ENCODE measurements at places on chromosomes 16 and 17.

GRCh38 chr16:73965591-73965990 lies 331.0 kb upstream of the PSMD7 start:
- DNase-seq = no peak

DNA sequence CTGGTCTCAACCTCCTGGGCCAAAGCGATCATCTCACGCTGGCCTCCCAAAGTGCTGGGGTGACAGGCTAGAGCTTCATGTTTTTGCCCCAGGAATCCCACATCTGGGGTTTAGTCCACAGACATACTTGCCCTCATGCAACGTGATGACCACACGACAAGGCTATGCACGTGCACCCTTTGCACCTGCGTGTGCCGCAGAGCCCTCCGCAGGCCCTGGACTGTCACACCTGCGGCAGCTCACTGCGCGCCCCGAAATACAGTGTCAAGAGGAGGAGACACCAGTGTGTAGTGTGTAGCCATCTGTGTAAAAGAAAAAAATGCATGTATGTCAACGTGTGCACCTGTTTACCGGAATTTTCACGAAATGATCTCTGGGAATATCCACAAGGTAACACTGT lies 3.5 kb upstream of the MYADML2 start:
- no peak for DNase-seq

DNA sequence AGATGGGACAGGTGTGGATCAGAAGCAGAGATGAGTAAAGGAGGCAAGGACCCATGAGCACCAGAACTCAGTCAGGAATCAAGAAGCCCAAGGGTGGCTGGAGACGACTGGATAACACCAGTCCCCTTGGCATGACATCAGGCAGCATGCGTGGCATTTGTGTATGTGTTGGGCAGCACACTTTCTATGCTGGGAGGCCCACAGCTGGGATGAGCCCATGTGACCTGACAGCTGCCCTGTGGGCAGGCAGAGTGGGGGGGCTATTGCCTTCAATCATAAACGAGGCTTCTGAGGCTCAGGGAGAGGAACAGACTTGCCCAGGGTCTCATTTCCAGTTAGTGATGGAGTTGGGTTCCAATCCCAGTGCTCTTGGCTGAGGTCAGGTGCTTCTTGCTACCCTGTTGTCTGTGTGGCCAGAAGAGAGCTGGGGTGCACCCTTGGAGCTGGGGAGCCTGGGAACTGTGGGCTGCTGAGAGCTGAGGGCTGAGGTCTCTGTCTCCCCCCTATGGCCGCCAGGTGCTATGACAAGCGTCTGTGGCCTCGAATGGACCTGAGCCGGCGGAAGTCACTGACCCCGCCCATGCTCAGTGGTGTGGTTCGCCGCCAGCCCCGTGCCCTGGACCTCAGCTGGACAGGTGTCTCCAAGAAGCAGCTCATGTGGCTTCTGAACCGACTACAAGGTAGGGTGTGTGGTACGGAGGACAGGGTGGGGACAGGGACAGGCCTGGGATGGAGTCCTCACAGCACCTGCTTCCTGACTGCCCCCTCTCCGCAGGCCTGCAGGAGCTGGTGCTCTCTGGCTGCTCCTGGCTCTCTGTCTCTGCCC lies 7.1 kb upstream of the ORAI3 start:
- DNase-seq = peak; percentile 69

- DNase-seq = no peak
These were observed 20.5 kb upstream of the UBE2I start for GRCh38 chr16:1288813-1289476.

- no peak for DNase-seq
These were observed 981 bp downstream of the GLG1 start for GRCh38 chr16:74605746-74606520.

DNA sequence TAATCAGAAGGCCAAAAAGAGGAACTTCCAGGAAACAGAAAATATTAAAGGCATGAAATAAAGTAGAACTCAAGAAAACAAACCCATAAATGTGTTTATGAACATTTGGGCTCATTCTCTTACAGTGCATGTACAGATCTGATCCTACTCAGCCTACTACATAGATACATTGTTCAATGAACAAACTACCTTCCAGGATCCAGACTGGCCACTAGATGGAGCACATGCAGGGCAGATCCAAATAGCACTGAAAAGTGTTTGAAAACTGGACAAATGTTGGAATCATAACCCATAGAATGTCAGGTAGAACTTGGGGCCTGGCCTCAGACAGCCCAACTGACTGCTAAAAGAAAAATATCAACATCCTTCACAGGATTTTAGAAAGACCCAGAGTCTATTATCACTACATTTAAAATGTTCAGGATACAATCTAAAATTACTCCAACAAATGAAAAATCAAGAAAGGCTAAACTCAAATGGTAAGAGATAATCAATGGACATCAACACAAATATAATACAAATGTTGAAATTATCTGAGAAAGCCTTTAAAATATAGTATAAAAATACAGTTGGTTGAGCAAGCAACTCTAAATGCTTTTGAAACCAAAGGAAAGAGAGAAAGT lies 122.4 kb upstream of the NUDT7 start:
- DNase-seq = peak; percentile 32

DNA sequence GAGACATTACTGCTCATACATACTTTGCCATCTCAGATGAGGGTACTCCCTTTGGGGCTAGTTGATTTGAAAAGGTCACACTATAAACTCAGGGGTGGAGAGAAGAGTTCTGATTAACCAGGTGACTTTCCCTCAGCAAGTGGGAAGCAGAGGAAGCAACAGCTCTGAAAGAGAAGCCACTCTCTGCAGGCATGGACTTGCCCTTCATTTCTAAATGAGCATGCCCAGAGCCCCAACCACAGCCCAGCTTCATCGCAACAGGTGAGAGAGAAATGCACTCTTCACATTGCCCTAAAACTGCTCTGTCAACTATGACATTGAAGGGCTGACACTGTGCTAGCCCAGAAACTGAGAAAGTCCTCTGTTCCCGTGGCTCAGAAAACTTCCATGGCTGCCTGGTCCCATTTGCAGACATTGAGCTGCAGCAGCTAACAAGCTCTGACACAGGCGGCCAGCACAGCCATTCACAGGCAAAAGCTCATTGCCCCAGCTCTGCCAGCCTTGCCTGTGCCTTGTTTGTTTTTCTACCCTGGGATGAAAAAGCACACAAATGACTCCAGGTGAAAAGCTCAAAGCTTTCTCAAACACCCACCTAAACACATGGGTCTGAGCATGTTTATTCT lies 419.8 kb upstream of the DYNLRB2 start:
- no peak for DNase-seq

DNA sequence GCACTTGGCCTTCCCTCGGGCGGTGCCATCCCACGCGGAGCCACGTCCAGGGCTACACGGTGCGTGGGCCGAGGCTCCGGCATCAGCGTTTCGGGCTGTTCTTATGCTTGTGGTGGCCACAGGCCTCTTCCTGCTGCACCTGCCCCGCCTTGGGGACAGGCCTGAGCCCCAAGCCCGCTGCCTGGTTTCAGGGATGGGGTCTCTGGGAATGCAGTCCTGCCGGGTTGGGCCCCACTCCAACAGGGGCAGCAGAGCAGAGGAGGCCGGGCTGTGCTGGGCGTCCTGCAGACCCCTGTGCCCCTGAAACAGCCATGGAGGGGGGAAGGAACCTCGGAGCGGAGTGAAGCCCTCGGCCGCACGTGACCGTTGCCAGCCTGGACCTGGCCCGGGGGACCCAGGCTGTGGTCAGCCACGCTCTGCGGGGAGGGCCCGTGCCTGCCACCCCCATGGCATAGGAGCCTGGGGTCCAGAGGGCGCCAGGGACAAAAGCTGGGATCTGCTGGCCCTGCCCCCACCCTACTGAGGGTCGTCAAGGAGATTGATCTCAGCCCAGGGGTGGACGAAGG lies 453 bp upstream of the WFIKKN1 start:
- no peak for DNase-seq

GRCh38 chr16:20976576-20976975 lies 76.0 kb downstream of the LYRM1 start:
- no peak for DNase-seq

DNA sequence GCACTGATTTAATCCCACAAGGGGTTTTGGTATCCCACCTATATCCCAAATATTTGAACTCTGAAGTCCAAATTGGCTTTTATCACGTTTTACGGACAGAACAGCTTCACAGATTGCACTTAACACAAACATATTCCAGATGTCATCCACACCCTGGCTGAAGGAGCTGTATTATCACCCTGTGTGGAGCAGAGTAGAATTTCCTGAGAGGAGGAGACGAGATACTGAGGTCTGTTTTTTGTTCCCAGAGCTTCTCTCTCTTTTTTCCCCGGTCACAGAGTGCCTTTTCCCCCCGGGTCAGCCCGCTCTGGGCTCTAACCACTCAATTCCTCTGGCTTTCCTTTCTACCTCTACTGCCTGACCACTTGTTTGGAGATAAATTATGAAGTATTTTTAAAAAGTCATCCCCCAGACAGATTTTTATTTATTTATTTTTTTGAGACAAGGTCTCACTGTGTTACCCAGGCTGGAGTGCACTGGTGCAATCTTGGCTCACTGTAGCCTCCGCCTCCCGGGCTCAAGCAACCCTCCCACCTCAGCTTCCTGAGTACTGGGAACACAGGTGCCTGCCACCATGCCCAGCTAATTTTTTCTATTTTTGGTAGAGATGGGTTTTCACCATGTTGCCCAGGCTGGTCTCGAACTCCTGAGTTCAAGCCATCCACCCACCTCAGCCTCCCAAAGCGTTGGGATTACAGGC lies 30.7 kb downstream of the DNAH2 start:
- DNase-seq = no peak

GRCh38 chr17:2202996-2203575 lies 100.5 kb downstream of the SMG6 start:
- DNase-seq = no peak

DNA sequence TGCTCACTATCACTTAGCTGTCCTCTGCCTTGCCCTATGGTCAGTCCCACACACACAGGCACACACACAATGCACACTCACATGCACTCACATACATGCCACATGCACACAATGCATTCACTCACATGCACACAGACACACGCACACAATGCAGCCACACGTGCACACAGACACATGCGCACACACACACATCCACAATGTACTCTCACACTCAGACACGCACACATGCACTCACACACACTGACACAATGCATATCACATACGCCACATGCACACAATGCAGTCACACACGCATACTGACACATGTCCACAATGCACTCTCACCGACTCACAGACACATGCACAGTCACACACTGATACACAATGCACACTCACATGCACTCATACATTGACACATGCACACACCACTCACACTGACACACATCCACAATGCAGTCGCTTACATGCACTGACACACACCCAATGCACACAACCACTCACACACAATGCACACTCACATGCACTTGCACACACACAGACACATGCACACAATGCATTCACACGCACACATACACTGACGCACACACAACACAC lies 99.7 kb downstream of the ENGASE start:
- DNase-seq = no peak

DNA sequence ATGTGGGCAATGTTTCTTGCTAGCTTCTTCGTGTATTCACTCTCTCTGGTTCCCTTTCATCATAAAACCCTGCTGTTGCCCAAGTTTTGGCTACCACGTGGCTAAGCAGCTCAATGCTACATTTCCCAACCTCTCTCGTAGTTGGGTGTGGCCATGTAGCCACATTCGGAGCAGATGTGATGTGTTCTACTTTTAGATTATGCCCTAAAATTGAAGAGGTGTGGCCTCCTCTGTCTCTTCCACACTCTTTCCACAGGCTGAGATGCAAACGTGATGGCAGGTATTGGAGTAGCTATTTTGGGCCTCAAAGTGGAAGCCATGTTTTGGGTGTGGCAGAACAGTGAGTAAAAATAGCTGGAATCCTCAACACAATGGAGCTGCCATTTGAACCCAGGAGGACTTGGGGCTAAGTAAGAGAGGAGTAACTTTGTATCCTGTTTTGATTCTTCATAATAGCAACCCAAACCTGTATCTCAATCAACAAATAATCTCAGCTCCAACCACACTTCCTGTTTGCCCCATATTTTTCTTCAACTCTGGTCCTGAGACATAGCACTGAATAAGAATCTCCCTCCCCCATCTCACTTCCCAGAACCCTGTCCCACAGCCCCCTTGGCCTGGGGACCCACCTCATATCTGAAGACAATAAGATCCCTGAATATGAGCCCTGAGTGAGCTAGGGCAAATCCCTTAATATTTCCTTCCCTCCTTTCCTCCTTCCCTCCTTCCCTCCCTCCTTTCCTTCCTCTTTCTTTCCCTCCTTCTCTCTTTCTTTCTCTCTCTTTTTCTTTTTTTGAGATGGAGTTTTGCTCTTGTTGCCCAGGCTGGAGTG lies 4.0 kb downstream of the NUPR1 start:
- DNase-seq = peak; percentile 91

- DNase-seq = no peak
These were observed 28.0 kb upstream of the DDX52 start for GRCh38 chr17:37671028-37671823.

GRCh38 chr17:82354804-82355308 lies 4.2 kb upstream of the TEX19 start:
- no peak for DNase-seq

DNA sequence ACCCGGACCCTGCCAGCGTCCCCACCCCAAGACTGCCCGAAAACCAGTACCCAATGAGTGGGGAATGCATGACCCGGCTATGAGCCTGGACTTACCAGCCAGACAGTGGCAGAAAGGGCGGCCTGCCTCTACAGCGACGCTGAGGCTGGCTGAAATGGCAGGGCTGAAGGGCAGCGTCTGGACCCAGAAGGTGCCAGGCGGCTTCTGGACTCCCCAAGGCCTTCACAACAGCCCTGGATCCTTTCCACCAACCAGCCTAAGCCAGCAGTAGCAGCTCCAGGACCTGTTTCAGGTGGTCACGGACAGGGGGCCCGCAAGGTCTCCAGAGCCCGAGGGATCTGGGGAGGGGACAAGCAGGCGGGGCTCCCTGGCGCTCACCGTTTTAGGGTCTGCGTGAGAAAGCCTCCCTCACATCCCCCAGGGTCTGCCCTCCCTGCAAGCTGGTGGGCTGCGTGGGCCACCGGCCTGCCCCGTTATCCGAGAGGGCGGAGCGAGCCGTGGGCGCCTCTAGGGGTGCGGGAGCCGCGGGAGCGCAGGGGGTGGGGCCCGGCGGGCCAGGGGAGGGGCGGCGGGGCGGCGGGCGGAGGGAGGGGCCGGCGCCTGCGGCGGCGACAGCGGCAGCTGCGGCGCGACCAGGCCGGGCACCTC lies at the start of gene RIPOR1:
Gene RIPOR1 (plus strand): TSS at position 608 of the 648 bp plus-strand sequence. CDS start 9,618 bp downstream, outside the sequence.
- no peak for DNase-seq

DNA sequence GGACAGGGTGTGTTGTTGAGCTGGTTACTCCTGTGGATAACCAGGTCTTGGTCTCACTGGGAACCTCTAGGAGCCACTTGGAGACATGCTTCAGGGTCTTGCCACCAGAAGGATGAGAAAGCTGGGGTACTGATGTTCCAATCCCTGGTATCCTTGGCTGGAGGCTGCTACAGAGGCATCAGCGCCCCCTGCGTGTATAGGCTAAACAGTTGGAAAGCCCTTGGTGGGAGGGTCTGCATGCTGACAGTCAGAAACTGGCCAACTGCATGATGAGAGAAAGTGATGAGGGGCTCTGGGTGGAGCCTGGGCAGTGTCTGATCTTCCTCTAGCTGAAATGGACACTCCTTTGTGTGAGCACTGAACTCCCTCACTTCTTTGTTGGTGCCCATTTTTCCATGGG lies 536.9 kb downstream of the XYLT1 start:
- no peak for DNase-seq

GRCh38 chr16:49410226-49410625 lies 36.6 kb downstream of the C16orf78 start:
- DNase-seq = no peak

Measured in AML-193 (cell line).